ENCODE measurements at places on chromosomes 3 and 15.

DNA sequence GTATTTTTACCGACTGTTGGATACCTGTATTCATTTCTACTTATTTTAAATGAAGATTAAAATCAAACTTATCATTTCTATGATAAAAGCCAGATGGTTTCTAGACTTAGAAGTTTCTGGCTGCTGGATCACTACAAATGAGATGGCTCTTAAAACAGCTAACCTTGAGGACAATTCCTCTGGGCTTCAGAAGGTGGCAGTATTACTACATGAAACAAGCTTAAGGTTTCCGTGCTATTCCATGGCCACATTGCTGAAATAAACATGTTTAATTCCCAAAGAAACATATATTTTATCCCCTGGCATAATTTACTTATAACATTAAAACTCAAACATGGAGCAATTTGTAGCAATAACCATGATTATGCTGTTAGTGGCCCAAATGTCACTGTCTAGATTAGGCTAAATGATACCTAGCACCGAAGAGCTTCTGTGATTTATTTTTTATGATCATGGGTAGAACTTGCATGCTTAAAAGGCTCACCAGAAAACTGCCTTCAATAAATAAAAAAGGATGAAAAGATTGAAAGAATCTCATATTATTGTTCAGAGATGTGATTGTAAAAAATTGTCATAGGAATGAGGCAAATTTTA lies 204.0 kb upstream of the NANOGP8 start:
- DNase-seq: no peak

DNA sequence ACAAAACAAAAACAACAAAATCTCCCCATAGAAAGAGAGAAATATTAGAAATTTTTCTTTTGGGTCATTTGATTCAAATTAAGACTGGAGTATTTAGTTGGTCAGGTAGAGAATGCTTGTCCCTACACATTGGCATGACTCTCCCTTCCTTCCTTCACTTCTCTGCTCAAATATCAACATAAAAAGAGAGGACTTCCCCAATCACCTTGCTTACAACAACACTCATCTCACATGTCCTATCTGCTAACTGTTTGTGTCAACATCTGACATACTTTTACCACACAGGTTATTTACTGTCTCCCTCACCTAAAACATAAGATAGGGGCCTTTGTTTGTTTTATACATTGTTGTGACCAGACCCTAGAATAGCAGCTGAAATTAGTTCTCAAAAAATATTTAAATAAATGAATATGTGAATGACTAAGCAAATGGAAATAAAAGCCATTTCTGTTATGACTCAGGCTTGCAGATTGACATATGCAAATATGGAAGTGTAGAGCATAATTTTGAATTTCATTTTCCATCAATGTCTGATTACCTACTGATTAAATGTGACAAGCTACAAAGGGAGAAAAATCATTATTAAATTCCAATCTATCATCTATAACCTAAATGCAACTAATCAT lies 304.8 kb downstream of the CTNNB1 start:
- DNase-seq: no peak

- no peak for DNase-seq
Measured at GRCh38 chr3:169362301-169362700, 301.2 kb downstream of the MECOM start.

DNA sequence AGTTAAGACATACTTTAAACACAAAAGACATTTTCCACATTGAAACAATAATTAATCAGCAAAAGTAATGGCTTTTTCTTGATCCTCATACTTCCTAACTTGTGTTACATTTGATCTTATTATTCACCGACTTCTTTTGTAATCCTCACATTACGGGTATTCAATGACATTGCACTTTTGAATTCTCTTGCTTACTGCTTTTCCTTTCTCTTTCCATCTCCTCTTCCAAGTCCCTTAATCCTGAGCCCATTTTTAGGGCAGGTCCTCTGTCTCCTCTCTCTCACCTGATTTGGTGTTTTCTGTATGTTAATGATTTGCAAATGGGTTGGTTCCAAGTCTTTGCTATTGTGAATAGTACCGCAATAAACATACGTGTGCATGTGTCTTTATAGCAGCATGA lies 48.5 kb upstream of the RAP2B start:
- DNase-seq: no peak

DNA sequence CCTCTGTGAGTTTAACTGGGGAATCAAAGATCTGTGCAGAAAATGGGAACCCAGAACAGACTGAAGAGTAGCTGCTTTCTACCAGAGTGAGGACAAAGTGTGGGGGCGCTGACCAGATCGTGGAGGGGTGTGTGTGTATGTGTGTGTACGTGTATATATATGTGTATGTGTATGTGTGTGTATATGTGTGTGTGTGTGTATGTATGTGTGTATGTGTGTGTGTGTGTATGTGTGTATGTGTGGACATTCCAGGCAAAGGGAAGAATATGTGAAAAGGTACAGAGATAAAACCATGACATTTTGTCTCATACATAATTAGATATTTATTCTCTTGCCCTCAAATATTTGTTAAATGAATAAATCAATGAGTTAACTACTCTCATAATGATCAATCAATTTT lies 54.9 kb upstream of the DPPA4 start:
- DNase-seq: no peak

DNA sequence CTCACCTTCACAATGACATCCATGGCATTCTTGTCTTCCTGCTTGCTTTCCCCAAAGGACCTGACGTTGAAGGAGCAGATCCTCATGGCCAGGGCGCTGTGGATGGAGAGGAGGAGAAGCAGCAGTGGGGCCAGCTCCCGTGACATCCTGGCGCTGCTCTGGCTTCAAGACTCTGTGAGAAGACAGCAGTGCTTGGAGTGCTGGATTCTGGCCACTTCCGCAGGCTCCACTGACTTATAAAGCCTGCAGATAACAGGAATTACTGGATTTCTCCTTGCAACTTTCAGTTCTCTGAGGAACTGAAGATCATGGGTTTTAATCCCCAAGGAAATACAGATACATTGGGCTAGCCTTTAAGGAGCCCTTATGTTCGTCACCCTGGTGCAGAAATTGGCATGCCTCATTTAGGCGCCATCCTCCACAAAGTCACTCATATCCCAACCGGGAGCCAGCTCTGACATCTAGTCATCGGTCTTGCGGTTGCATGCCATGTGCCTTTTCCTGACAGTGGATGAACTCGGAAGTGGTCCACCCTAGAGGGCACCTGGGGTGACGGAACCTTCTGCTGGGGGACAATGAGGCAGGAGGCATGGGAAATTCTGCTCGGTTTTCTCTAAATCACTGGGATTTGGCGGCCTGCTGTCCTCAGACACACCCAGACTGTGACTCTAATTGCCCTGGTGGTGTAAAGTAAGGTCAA lies at the start of gene DNASE1L3:
Gene DNASE1L3 (minus strand): TSS at position 212 of the 700 bp plus-strand sequence. CDS start 66 bp downstream, at position 146.
- DNase-seq: no peak

DNA sequence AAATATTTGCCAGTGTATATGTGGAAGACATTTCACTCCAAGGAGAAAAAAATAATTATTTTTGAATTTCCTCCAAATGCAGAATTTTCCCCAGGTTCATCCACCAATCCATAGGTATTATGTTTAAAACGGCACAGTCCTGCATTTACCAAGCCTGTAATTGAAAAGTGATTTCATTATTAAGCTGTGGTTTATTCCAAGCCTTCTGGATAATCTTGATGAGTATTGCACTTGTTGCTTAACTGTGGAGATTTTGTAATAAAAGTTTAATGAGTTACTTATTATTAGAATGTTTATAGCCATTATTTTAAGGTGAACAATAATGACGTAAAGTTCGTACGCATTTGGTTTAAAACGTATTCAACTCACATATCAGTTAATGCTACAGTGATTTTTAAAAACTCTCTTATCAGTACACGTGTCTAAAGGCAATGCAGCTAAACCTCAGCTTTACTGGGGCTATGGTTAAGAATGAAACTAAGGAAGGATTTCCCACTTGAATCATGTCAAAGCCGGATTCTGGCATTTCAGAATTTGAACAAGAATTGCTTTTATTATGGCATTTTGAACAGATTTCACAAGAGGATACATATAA lies 283.9 kb downstream of the MECOM start:
- no peak for DNase-seq

DNA sequence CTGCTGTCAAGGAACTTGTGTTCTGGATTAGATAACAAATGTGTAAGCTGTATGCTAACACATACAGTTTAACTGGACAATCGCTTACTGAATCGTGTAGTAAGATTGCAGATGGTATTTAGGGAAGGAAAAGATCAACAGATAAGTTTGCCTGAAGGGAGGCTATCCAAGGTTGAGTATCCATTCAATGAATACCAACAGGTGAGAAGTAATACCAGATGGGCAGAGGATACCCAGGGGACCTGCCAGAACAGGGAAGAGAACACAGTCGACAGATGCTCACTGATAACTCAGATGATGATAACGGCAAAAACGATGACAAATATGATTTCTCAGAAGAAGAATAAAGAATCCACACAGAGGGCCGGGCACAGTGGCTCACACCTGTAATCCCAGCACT lies 3.2 kb upstream of the UACA start:
- DNase-seq: no peak

DNA sequence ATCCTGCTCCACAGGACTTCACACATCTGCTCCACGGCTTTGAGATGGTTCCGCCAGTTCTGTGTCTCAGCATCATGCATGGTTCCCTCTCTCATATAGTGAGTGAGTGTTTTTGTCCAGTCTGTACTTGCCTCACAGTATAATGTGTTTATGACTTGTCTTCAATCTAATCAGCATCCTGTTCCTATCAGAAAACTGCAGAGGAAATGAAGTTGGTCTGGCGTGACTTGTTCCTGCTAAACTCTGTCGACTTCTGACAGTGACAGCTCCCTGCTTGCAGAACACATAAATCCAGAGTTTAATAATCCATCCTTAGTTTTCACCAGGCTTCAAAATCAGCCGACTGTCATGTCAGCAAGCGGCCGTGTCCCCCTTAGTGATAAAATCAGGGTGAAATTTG lies 222.3 kb downstream of the SLCO3A1 start:
- DNase-seq: no peak

GRCh38 chr3:127682561-127682960 lies 9.8 kb downstream of the ABTB1 start:
- DNase-seq: peak; percentile 10

DNA sequence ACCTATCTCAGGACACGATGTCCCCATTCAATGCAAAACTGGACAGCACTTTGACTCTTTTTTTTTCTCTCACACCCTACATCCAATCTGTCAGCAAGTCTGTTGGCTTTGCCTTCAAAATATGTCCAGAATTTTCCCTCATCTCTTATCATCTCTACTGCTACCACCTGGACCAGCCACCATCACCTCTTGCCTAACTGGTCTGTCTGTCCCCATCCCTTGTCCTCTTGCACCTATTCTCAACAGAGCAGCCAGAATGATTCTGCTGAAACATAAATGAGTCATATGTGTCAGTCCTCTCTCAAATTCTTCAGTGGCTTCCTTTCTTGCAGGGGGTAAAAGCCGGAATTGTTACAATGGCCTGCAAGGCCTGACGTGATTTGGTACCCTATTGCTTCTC lies 105.8 kb downstream of the CYP19A1 start:
- no peak for DNase-seq

DNA sequence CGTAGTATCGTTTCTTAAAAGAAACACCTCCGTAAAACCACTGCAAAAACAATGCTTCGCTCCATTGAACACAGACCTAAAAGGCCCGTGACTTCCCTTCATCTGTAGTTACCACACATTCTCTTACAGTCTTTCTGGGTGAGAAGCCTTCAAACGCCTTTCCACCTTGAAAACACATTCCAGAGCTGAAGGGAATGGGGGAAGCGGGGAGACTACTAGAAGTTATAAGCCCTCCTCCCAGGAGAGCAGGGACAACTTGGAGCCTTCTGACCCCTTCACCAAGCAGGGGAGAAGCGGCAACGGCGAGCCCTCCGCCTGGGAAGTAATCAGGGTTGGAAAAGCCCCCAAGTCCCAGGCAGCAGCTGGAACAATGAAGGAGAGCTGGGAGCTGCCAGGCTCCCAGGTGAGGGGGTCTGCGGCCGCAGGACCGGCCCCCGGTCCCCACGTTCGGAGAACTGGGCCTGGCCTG lies 461 bp downstream of the SECISBP2L start:
- DNase-seq: no peak

DNA sequence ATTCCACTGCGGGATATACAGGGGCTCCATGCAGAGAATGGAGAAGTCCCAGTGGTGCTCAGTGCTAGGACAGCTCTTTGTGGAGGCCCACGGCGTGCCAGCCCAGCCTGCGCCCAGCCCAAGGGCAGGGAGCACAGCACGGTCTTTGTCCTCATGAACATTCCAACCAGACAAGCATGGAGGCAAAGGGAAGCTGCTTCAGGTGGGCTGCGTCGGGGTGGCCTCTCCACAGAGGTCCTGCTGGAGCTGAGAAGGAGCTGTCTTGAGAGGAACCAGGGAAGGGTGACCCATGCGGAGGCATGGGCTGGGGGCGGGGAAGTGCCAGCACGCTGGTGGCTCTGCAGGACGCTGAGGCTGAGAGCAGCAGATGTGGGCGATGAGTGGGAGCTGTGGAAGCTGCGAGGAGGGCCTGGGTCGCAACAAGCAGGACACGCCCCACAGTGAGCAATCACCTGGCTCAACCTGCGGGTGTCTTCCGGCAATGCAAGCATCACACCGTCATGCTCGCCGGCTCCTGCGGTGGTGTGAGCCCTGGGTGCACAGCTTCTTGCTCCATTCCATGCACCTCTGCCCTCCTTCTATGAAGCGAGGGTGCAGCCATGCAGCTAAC lies 14.0 kb upstream of the KLF15 start:
- DNase-seq: no peak

DNA sequence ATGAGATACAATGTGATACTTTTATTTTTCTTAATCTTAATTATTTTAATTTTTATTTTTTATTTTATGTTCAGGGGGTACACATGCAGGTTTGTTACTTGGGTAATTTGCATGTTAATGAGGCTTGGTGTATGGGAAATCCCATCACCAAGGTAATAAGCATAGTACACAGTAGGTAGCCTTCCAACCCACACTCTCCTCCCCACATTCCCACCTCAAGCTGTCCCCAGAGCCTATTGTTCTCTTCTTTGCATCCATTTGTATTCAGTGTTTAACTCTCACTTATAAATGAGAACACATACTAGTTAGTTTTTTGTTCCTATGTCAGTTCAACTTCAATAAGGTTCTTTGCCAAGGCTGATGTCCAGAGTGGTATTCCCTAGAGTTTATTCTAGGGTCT lies 1375.4 kb downstream of the NSUN3 start:
- no peak for DNase-seq

GRCh38 chr3:16509721-16510619 lies 3.5 kb downstream of the RFTN1 start:
- no peak for DNase-seq

GRCh38 chr15:46080016-46080415 lies 445.2 kb downstream of the SQOR start:
- DNase-seq: no peak

DNA sequence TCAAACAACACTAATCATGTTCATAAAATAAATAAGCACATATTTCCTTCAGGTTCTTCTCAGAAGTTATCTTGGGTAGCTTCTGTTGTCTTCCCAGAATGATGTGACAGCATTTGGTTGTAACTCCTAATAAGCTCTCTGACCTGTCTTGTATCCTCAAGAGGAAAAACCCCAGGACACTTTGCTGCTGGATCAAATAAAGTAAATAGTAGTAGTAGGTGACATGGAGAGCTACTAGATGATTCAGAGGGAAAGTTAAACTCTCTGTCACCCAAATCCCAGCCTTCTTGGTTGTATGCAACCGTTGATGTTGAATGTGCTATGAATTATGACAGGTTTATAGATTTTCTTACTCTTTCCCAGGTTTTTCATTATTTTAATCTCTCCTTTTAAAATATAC lies 143.0 kb downstream of the ARPP21 start:
- no peak for DNase-seq

GRCh38 chr3:154842536-154842935 lies 237.6 kb upstream of the MME start:
- no peak for DNase-seq
